ENCODE measurements at places on chromosomes 3 and 15. TPM values are rescaled to one million over a fixed set of nuclear protein-coding genes. Genes with fewer than 3 reads are reported as not detected.

The P2RY14 gene
- total RNA-seq: 0.43 TPM

The PARP15 gene
- total RNA-seq: 0.14 TPM

The C3orf70 gene
- 0.14 TPM for total RNA-seq

The TRH gene
- not detected for total RNA-seq

The CCDC39 gene
- not detected for total RNA-seq

The P3H2 gene
- total RNA-seq: 11.1 TPM

The STRA6 gene
- 8.5 TPM for total RNA-seq

The CATSPER2 gene
- 0.37 TPM for total RNA-seq

The EEFSEC gene
- 1.3 TPM for total RNA-seq

The PDIA3 gene
- total RNA-seq: 192 TPM

The AP2M1 gene
- 773 TPM for total RNA-seq

The CHRFAM7A gene
- total RNA-seq: 0.14 TPM

The TPRG1 gene
- total RNA-seq: 0.43 TPM

The SLC15A2 gene
- total RNA-seq: 0.14 TPM

The UBAP1L gene
- total RNA-seq: 0.71 TPM

The FSTL1 gene
- total RNA-seq: 887 TPM

The GREM1 gene
- total RNA-seq: 307 TPM

The ERICH6 gene
- not detected for total RNA-seq

The SOX2 gene
- total RNA-seq: not detected

The PARP9 gene
- 21.9 TPM for total RNA-seq

The BFSP2 gene
- total RNA-seq: not detected

The CSPG4 gene
- 15.3 TPM for total RNA-seq

The GOLGA6L7 gene
- total RNA-seq: not detected

The CLDN11 gene
- 563 TPM for total RNA-seq

The C3orf85 gene
- total RNA-seq: not detected

The ACAD9 gene
- 34.0 TPM for total RNA-seq

The GP5 gene
- 0.14 TPM for total RNA-seq

The ZCWPW2 gene
- total RNA-seq: 0.74 TPM

The ANXA2 gene
- 2,506 TPM for total RNA-seq

The ZNF35 gene
- 9.5 TPM for total RNA-seq

The ZIC1 gene
- not detected for total RNA-seq

The MINAR1 gene
- 0.57 TPM for total RNA-seq
